GF-D8 (cell line): ENCODE measurements at places on chromosomes 11 and 22.
A peak's percentile ranks its signal among the peaks of the same experiment; 100 is the strongest.

DNA sequence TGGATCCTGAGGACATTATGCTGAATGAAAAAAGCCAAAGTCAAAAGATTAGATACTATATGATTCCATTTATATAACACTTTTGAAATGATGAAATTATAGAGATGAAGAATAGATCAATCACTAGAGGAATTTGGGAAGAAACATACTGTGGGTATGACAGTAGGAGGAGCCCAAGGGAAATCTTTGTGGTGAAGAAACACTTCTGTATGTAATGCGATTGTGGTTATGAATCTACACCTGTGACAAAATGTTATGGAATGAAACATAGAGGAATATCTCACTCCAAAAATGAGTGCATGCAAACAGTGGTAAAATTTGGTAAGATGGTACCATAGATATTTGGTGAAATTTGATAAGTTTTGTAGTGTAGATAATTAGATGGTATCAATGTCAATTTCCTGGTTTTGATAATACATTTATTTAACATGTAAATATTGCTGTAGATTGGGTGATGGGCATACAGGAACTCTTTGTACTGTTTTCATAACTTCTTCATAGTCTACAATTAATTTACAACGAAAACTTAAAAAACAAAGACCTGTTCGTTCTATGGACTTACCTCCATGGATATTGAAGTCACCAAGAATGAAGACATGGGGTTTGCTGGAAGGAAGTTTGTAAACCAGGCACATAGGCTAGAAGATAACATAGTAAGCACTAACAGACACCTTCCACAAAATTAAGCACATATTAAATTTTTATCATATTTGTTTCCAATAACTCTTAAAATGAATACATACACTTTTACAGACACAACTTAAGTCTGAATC is 11.5 kb downstream of the MRGPRX1 start:
- DNase-seq: no peak

DNA sequence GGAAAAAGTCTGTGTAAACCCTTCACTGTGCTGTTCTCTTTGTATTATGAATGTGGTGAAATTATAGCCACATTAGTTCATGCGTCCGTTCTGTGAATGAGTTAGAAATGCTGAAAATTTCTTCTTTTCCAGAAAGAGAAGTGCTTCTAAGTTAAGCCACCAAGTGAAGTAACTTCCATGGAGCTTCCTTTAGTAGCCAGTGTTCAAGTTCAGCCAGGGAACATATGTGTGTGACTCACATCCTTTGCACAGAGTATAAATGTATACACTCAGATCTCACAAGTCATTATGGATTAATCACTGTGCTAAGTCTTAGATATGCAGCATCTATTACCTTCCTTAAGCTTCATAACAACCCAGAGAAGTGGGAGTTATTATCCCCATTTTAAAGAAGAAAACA is 3.1 kb upstream of the MMP8 start:
- DNase-seq: peak; percentile 49

DNA sequence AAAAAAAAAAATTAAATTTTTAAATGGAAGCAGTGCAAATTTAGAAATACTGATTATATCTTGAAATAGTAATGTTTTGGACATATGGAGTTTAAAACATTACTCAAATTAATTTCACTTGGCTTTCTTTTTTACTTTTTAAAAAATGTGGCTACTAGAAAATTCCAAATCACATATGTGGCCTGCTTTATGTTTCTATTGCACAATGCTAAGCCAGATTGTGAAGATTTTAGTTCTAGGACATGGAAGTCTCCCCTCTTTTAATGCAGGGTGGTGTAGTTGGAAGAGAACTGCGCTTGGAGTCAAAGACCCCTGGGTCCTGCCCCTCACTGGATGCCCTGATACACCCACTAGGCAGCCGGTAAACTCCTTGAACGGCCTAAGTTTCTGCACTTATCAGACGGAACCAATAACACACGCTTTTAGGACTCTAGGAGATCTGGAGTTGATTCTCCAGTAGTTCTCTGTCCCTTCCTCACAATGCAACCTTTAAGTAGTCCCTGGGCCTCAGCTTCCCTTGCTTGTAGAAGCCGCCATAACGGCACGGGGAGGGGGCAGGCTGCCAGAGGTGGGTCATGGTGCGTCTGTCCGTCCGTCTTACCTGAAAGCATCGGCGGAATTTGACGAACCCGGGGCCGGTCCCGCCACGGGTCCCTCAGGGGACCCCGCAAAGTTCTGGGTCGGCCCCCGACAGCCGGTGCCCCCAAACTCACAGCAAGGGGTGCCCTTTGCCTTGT is 505 bp downstream of the FAM227A start:
- no peak for DNase-seq

GRCh38 chr11:73295241-73295995 is 12.7 kb upstream of the ARHGEF17 start:
- DNase-seq: peak; percentile 16

DNA sequence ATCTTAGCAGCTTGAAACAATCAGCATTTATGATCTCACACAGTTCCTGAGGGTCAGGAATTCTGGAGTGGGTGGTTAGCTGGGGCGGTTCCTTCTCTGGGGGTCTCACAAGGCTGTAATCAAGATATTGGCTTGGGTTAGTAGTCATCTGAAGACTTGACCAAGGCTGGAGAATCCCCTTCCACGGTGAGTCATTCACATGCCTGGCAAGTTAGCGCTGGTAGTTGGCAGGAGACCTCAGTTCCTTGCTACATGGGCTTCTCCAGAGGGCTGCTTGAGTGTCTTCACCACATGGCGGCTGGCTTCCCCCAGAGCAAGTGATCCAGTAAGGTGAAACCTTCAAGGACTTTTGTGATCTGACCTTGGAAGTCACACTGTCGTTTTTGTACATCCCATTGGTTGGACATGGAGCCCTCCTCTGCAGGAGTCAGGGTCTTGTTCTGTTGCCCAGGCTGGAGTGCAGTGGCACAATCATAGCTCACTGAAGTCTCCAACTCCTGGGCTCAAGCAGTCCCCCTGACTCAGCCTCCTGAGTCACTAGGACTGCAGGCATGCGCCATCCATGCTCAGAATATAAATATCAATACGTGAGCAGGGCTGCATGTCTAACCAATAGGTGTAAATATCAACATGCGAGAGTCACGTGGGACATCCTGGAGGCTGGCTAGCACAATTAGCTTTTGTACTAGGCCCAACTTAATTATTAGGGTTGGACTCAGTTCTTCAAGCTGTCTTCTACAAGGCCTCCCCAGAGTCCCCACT is 7.2 kb upstream of the NIPSNAP1 start:
- DNase-seq: no peak

DNA sequence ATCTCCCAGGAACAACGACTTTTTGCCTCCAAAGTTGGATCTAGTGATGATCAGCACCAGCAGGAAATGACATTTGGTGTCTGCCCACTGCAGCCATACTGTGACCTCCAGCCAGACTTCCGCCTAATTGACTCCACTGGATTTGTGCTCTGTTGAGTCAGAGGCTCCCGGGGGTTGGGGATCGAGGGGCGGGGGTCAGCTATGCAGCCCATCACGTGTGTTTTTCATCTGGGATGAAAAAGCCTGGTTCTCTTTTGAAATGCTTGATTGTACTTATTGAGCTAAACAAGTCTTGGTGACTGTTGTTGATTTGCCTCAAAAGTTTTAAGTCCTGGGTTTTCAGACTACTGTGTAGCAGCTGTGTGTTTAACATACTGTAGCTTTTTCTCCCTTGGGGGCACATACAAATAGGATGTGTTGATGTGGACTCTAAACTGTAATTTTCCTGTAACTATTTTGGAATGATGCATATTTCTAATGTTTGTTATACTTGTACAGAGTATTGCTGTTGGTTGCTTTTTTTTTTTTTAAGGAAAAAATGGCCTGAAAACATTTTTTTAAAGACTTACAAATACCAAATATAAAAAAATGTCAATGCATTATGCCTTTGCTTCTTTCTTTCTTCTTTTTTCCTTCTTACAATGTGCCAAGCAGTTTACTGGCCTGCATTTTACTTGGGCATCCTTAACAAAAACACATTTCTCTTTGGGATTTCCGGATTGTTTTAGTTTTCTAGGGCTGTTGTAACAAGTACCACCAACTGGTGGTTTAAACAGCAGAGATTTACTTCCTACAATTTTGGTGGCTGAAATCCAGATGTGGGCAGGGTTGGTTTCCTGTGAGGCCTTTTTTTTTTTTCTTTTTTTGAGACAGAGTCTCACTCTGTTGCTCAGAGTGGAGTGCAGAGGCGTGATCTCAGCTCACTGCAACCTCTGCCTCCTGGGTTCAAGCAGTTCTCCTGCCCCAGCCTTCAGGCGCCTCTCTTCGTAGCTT is 46.1 kb upstream of the OR4B1 start:
- DNase-seq: peak; percentile 3

- DNase-seq: no peak
These were observed 2.6 kb upstream of the SHISA8 start for GRCh38 chr22:41917375-41917902.

DNA sequence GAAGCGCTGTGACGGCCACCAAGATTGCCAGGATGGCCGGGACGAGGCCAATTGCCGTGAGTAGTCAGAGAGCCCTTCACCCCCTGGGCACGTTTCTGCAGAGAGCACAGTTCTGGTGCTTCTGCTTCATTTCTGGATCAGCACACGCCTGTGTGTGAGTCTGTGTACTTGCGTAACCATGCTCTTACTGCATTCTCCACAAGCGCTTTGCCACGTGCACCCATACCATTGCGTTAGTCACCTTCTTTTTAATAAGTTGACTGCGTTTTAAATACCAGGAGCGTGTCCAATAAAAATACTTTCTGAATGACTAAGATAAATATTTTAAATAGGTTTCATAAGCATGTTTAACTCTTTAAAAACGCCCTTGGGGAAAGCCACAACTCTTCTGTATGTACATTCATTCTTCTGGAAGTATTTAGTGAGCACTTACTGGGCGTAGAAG is 143.0 kb upstream of the SORL1-AS1 start:
- DNase-seq: no peak

DNA sequence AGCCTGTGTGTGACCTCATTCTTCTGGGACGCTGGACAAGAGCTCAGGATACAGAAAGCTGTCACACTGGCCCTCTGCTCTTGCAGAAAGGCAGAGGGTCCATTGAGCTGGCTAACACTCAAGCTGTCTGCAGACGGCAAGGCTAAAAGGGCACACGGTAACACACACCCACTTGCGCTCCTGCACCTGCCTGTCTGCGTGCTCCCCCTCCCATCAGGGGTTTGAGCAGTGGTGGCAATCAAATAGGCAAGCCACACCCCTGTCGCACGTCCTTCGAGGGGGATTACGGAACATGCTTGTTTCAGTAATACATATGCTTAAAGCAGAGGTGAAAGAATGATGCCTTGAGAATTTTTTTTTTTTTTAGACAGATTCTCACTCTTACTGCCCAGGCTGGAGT is 7.1 kb upstream of the QSER1 start:
- no peak for DNase-seq

GRCh38 chr11:85941380-85941973 is 86.3 kb downstream of the CCDC83 start:
- no peak for DNase-seq

DNA sequence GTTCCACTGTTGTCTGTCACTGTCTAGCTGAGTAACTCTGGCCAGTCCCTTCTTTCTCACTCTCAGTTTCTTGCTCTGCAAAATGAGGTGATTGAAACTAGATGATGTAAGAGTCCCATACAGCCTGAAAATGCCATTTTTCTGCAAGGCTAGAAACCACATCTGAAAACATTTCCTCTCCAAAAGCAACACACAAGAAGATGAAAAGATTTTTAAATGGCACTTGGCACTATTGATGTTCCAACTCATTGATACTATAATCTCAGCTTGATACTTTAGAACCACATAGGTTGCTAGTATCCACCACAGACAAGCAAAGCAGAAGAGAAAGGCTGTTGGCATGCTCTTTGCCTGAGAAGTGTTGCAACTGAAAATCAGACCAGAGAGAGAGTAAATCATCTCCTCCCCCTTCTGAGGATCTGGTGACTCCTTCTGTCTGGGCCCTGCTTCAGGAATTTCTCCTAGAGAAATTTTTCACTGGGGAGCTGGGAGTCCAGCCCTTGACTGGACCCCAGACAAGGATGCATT is 1217.9 kb downstream of the LRRC4C start:
- DNase-seq: no peak

DNA sequence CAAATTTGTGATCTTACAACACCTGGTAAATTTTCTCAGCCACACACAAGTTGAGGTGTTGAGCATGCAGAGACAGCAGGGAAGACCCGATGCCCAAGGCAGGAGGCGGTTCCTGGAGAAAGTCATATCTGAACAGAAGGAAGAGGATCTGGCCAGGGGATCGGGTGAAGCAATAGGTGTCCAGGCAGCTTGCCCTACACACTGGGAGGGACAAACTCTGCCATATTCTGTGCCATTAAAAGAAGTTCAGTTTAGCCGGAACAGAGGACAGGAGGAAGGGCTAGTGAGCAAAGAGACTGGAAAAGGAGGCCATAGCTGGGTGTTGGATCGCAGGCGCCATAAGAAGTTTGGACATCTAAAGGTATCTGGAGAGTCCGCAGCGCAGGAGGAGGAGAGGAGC is 76.5 kb downstream of the TMPRSS5 start:
- DNase-seq: no peak

DNA sequence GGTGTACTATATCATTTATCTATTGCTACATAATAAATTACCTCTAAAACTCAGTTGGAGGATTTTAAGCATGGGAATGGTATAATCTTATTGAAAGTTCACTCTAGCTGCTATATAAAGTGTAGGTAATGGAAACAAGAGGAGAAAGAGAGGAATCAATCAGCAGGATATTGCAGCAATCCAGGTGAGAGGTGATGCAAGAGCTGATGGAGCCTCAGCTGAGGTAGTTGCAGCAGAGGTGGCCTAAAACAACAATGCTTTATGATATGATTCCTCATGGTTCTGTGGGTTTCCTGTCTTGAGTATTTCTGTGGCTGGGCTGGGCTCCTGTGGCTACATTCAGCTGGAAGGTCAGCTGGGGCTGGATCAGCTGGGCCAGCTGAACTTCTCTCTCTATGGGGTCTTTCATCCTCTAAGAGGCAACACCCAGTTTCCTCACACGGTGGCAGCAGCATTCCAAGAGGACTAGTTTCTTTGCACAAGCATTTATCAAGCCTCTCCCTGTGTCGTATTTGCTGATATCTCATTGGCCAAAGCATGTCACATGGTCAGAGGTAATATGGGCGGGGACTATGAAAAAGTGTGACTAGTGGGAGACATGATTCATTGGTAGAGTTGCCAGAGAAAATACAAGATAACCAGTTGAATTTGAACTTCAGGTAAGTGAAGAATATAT is 135.4 kb upstream of the LARGE1 start:
- DNase-seq: no peak
